ENCODE measurements at places on chromosomes 2 and 18. TPM values are rescaled to one million over a fixed set of nuclear protein-coding genes. Genes with fewer than 3 reads are reported as not detected.

The OTX1 gene
- 1.0 TPM for total RNA-seq

The PRKAG3 gene
- not detected for total RNA-seq

GRCh38 chr2:11257078-11257477 lies 87.4 kb downstream of the ROCK2 start:
- no peak for DNase-seq

- no peak for DNase-seq
Observed at GRCh38 chr2:62187246-62187645, 8.7 kb upstream of the B3GNT2 start.

The KCNS3 gene
- 8.2 TPM for total RNA-seq

GRCh38 chr18:32328379-32328778 lies 138.5 kb downstream of the MEP1B start:
- DNase-seq = no peak

DNA sequence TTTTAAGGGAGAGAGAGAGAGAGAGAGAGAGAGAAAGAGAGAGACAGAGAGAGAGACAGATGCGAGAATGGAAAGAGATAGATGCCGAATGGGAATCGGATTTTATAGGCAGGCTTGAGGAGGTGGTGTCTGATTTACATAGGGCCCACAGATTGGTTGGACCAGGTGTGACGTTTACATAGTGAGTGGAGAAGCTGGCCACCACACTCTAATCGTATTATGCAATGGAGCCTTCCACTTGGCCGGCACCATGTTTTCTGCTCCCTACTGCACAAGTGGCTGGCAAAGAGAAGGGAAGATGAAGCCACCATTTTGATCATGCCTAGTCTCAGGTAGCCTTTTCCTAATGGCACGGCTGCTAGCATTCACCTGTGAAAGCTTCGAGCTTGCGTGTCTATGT lies 33.9 kb downstream of the CD8B2 start:
- no peak for DNase-seq

DNA sequence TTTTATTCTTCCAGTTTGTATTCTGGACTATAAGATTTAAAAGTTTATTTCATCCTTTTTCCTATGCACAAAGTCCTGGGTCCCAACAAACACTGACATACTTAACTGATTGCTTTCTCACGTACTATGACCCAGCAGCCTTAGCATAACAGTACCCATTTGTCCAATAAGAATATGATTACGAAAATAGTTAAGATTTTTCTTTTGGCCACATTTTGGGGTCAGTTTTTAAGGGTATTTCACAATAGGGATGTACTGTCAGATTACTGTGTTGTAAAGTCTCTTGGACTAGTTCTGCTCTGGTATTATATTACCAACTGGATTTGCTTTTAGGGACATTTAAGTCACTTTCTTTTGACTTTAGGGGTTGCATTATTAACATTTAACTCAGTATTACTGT lies 46.1 kb downstream of the TTC39C start:
- no peak for DNase-seq

All from progenitor cell of endocrine pancreas (in vitro differentiated cells).